B cell (primary cell): ENCODE measurements at places on chromosomes 13 and 19. TPM values are rescaled to one million over a fixed set of nuclear protein-coding genes. Genes with fewer than 3 reads are reported as not detected.

C19orf38 gene
- 1.7 and 2.5 TPM in 2 replicates for total RNA-seq

LYL1 gene
- total RNA-seq = 124 and 125 TPM in 2 replicates

FBXO46 gene
- 43.7 and 44.5 TPM in 2 replicates for total RNA-seq

NCAN gene
- total RNA-seq = not detected in 2 replicates

GRCh38 chr13:23180711-23181110, at the start of gene SGCG:
Gene SGCG (plus strand): TSS chr13:23180979. CDS start chr13:23203695, 22,716 bp downstream.
- H3K36me3 ChIP-seq = no peaks in the 10 kb centered on the region
- H3K4me1 ChIP-seq = no peaks in the 10 kb centered on the region
- H3K27ac ChIP-seq = no peak within 1 kb of the TSS
- DNase-seq = no peak

GRCh38 chr13:27792393-27793218, at the start of gene GSX1:
Gene GSX1 (plus strand): TSS chr13:27792483. CDS start chr13:27792691, 208 bp downstream.
- H3K36me3 ChIP-seq = no peaks in the 10 kb centered on the region
- H3K4me1 ChIP-seq = peaks cover 56% of the 10 kb centered on the region
- H3K27me3 ChIP-seq = peaks cover 2% of the 10 kb centered on the region
- peak; percentile 63 for DNase-seq
- H3K27ac ChIP-seq = no peak within 1 kb of the TSS
